ENCODE measurements at places on chromosomes 1 and 21.
A peak's percentile ranks its signal among the peaks of the same experiment; 100 is the strongest.

GRCh38 chr21:32256873-32257620 lies 21.8 kb downstream of the MIS18A start:
- DNase-seq = no peak

DNA sequence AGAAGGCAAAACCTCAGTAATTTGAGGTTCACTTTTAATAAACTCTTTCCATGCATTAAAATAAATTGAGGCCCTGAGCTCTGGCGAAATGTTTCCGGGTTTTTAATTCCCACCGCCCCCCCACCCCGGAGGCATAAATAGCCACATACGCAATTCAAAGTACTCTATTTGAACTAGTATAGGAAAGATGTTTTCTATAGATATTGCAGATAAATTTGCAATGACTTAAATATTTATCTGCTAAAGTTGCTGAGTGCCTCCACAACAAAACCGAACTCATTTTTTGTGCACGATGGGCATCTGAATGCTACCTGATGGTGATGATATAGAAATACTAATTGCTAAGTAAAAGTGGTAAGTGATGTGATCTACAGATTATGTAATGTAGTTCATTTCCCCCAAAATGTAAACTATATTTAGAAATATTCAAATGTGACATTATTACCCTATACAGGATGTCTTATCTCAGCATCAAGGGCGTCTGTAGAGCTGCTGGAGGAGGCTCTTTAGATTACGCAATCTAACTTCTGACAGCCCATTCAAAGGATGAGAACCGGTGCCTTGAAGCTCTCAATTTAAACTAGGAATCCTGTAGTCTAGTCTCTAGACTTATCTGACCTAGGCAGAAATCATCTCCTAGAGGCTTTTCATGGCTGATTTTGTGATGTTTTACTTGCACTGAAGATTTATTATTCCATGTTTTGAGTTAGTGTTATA lies 8.5 kb downstream of the IRF2BP2 start:
- DNase-seq = no peak

DNA sequence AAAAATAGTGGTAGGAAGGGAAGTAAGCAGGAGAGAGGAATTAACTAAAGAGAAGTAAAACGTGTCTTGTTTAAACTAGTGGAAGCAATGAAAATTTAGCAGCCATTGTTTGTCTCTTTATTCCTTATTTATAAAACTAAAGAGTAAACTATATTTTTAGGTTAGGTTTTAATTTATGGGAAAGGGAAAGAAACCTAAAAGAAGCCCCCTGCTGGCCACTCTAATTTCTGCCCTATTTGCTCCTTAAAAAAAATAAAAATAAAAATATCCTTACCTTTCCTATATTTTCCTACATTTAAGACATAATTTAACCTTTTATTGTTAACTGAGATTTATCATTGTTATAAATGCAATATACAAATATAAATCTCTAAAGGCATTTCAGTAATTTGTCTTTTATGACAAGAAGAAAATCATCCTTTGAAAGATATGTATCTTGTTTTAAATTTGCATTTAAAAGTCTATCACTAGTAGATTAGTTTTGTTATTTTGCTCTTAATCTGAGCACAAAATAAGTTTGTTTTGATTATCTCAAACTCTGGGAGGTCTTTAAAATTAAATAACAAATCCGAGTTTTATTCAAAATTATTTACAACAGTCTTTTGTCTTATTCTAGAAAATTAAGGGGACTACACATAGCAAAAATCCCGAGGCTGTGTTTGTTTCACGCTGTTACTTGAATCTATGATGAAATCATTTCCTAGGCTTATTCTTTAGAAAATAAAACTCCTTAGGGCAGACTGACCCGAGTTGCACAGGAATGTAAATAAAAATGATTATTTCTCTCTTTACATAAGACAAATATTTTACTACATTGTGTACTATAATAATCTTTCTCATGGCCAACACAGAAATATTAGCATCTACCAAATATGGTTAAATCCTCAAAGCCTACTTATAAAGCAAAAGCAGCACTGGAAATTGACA lies 201.7 kb downstream of the NRIP1 start:
- DNase-seq = no peak

- DNase-seq = no peak
Observed at GRCh38 chr1:180800945-180801344, 111.8 kb upstream of the KIAA1614 start.

- no peak for DNase-seq
Observed at GRCh38 chr1:152143150-152143887, 15.7 kb downstream of the RPTN start.

- no peak for DNase-seq
Observed at GRCh38 chr1:162391790-162392563, 10.4 kb downstream of the C1orf226 start.

DNA sequence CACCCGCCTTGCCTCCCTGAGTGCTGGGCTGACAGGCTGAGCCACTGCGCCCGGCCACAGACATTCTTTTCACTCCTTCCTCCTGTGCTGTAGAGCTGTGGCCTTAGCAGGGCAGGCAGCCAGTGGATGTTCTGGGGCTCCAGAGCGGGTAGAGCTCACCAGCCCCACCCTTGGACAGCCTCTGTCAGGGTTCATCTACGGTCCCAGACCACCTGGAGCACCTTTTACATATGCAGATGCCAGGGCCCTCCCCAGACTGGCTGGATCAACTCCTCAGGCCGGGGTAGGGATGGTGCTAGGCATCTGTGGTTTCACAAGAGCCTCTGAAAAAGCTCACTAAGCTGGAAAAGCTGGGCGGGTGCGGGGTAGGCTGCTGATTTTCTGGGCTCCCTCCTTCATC lies 4.6 kb downstream of the ATP13A2 start:
- DNase-seq = no peak

- no peak for DNase-seq
Observed at GRCh38 chr1:25245809-25246599, 1.2 kb downstream of the RSRP1 start.

- DNase-seq = no peak
Observed at GRCh38 chr1:216073793-216074595, 349.3 kb downstream of the USH2A start.

DNA sequence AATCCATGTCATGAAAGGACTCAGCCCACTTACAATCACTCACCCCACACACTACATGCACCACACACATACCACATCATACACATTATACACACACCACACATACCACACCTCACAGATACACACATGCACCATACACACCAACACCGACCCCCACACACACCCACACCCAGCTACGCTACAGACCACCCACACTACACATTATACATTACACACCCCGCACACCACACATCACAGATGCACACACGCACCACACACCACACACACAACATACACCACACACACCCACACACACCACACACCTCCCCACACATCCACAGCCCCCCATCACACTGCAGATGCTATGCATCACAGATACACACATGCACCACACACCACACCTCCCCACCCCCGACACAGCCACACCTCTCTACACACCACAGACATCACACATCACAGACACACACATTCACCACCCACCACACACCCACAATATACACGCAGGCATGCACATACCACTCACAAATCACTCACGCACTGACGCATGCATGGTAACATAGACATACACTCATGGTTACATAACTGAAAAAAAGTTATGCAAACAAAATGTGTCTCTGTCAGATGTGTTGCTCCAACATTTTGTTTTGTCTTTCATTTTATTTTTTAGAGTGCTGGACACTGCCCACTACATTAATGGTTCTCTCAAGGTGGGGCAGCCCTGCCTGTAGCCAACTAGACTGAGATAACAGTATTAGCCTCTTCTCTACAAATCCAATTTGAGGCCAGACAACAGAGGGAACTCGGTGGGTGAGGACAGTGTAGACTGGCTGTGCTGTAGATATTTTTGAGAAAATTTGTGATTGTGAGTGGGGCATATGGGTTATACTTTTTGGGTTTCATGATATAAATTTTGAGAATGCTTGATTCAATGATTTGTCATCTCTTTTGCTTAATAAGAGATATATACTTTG lies 15.2 kb upstream of the PGBD2 start:
- DNase-seq = no peak

DNA sequence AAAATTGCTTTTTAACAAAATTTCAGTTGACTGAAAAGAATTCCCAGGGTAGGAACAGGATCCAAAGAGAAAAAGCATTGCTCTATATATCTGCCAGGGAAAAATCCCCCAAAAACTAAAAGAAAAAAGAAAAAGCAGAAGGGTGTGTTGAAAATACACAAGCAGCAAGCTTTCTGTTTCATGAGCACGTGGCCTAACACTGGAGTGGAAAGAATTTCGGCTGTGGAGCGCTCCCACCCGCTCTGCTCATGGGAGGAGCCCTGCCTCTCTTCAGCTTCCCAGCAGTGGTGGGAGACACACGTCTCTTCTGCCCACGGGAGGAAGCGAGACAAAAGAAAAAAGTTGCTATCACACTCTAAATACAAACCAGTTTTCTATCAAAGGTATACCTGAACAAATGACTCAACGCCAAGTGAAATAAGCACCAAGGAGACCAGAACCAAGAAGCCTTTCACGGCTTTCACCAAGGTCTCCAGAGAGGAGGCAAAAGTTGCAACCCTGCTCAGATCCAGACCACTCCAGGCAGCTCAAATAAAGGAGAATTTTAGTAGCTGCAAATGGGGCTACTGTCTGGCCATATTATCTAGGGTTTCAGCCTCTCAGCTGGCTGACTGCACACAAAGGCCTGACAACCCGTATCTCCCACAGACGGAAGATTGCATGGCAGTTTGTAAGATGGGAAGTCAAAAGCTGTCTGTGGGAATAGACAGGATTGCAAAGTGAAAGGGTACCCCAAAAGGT lies 29.5 kb upstream of the ZNF496 start:
- DNase-seq = peak; percentile 13

DNA sequence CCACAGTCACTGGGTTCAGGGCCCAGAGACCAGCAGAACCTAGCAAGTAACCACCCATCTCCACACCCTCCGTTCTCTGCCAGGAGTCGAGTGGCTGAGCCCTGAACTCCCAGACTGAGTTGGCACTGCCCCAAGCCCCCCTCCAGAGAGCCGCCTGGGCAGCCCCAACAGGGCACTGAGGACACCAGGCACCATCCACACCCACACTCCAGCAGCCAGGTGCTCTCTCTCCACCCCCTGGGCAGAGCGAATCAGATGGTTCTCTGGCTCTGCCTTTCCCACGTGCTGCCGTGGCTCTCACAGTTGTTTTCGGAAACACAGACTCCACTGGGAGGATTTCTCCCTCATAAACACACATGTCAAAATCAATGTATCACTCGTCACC lies 13.6 kb downstream of the WDR4 start:
- no peak for DNase-seq

GRCh38 chr1:93078638-93078985 lies 471 bp upstream of the MTF2 start:
- DNase-seq = no peak

DNA sequence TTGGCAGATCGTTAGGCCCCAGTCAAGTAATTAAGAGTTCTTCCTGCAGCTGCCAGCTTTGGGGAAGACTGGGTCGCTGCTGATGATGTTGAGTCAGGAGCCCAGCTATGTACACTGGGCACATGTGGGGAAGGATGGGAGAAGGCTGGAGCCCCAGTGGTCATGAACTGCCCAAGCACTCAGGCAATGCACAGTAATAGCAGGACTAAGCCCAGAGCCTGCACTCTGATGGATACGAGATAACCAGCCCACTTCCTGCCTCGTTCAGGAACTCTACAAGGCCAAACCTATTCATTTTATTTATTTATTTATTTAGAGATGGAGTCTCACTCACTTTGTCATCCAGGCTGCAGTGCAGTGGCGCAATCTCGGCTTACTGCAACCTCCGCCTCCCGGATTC lies 81.1 kb upstream of the BTG3 start:
- DNase-seq = no peak

- no peak for DNase-seq
Observed at GRCh38 chr1:191536791-191537429, 621.4 kb upstream of the RGS18 start.

GRCh38 chr1:65476327-65476726 lies 55.9 kb downstream of the LEPR start:
- DNase-seq = no peak

DNA sequence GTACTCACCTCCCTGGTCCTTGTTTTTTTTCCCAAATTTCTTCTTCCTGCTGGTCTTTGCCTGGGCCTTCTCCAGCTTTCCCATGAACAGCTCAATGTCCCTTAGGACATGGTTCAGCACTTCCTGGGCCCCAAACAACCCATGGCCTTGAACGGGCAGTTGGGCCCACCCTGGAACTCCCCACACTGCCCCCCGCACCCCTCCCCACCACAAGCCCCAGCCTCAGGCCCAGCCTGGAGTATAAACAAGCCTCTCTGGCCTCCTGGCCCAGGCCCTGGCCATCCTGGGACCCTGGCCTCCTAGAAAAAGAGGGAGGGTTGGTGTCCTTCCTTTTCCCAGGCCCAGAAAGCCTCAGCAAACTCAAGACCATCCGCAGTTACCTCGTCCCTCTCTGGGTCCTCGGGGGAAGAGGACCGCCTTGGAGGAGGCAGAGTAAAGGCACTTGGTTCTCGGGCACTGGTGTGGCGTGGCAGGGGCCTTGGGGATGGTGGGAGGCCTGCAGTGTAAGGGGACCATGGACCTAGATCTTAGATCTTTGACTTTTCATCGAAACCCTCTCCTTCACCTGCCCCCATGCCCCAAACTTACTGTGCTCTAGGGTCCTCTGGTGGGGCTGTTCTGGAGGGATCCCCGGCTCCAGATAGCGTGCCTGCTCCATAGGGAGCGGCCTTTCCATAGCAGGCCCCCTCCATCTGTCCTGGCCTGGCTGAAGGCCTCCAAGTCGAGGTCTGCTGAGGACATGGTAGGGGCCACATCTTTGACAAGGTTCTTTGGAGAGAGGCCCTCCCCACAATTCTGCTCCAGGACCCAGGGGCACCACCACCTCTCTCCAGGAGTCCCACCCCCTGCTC lies 5.6 kb downstream of the EPS8L3 start:
- no peak for DNase-seq

DNA sequence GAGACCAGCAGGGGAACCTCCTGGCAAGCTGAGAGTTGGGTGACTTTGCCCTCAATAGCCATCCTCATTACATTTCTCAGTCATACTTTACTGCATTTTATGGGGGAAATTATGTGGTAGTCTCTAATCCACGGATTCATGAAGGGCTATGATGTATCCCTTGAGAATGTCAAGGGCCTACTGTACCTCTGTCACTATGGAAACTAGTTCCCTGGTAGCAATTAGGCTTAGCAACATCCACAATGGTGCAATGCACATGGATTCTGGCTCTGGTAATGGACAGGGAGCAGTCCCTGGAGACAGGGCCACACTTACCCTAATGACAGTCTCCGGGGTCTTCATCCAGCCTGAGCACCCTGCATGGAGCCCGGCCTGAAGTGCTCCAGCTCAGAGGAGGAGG lies 26.5 kb downstream of the LRRN2 start:
- DNase-seq = no peak

GRCh38 chr1:47918257-47918867 lies 78.8 kb downstream of the TRABD2B start:
- DNase-seq = no peak

- no peak for DNase-seq
Observed at GRCh38 chr1:44354268-44354839, 703 bp downstream of the ERI3 start.

GRCh38 chr1:67710417-67710816 lies 25.4 kb downstream of the GADD45A start:
- DNase-seq = no peak

- no peak for DNase-seq
Observed at GRCh38 chr1:44842862-44843655, at the start of gene PTCH2. TSS of gene PTCH2 (minus strand) at chr1:44843253. CDS start at chr1:44842932, 321 bp downstream.
